Neuronal stem cell (in vitro differentiated cells): ENCODE measurements at places on chromosomes 11 and 22.

- DNase-seq, result no peak
Measured at GRCh38 chr22:38872831-38873248, 824 bp upstream of the CBX6 start.

- DNase-seq, result no peak
Measured at GRCh38 chr22:40256516-40256915, 78.8 kb downstream of the TNRC6B start.

GRCh38 chr11:126725521-126725920 is 275.0 kb downstream of the KIRREL3 start:
- no peak for DNase-seq

DNA sequence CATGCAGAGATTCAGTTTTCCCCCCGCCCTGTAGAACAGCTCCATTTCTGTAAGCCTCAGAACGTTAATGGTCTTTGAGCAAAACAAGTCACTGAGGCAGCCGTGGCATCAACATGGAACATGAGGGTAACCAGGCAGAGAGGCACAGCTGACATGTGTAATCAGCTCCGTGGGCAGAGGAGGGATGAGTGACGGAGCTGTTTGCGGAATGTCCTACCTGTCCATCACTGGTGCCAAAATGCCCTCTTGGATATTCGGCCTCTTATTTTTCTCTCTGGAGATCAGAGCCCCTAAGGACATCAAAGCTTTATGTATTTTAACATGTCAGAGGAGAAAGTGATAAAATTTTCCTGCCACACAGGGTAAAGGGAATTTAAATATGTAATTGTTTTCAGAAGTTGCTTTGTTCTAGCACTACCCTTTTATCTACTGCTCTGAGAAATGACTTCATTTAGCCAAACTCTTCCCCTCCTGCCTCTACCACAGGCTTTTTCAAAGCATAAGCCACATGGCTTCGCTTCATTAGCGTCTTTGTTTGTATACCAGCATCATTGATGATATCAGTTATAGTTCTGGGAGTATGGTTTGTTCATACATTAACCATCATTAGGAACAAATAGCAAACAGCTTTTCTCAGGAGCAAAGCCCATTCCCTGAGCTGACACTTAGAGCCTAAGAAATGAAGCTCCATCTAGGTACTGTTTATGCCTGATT is 32.9 kb downstream of the C11orf71 start:
- no peak for DNase-seq

DNA sequence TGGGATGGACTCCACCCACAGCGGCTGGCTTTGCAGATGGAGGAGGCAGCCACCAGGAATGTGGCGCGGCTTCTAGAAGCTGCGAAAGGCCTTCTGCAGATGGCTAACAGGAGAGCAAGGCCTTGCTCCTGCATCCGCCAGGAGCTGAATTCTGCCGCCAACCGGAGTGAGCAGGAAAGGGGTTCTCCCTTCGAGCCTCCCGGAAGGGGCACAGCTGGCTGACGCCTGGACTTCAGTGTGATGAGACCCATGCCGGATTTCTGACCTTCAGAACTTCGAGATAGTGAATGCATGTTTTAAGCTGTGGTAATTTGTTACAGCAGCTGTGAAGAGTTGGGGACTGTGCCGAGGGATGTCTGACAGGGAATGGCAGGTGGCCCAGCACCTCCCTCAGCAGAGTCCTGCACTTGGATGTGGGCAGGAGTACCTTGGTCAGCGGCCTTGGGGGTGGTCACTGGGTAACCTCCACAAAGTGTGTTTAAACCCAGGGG is 7.7 kb downstream of the TBC1D22A start:
- DNase-seq, result no peak

DNA sequence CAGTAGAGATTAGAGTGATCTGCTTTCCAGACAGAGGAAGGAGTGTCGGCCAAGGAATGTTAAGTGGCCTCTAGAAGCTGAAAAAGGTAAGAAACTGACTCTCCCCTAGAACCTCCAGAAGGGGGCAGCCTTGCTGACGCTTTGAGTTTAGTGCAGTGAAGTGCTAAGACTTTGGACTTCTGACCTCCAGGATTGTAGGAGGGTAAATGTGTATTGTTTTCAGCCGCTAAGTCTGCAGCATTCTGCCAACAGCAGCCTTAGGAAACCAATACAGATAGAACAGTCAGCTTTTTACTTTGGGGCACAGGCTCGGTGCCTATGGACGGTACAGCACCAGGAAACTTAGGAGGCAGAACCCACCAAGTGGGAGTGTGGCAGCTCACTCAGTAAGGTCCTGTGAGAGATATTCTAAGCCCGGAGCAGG is 3.6 kb upstream of the TBC1D22A start:
- peak; percentile 45 for DNase-seq

- DNase-seq, result peak; percentile 69
Measured at GRCh38 chr11:128884703-128885338, 6.3 kb upstream of the KCNJ5 start.

DNA sequence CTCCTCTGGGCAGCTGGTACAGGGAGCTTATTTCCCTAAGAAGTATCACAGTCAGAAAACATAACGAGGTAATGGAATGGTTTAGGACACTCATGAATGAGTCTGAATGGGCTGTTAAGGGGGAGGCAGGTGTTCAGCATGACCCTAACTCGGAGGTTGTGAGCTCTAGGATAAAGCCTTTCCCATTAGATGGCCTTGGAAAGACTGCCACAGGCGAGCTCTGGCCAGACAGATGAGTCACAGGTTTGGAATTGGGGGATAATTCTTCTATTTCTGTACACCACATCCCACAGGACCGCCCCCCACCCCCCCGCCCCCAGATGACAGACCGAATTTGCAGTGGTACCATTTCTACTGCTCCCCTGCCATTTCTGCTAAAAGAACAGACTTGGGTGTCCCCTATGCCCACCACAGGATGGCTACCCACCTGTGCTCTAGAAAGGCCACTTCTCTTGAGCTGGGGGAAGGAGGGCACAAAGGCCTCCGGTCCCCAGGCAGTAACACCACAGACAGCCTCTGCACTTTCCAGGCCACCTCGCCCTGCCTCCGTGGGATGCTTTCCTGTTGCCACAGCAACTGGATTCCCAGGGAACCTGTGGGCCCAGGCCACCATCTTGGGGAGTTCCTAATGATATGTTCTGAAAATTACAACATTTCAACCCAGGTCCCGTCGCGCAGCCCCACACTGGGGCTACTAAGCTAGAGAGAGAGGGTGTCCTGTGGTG is 76.7 kb downstream of the TRIM29 start:
- DNase-seq, result no peak

- DNase-seq, result no peak
Measured at GRCh38 chr11:16790486-16791190, 52.2 kb downstream of the C11orf58 start.

- no peak for DNase-seq
Measured at GRCh38 chr22:37782340-37783168, 25.2 kb upstream of the GCAT start.

GRCh38 chr11:115425250-115425649 is 79.0 kb downstream of the CADM1 start:
- DNase-seq, result no peak
